Purkinje cell (primary cell): ENCODE measurements at places on chromosomes 12 and 14. TPM values are rescaled to one million over a fixed set of nuclear protein-coding genes. Genes with fewer than 3 reads are reported as not detected.

KRT80 gene
- polyA plus RNA-seq, result not detected in 2 replicates

ACVR1B gene
- polyA plus RNA-seq, result 10.4 and 12.8 TPM in 2 replicates

AMIGO2 gene
- 0.24 and 0.97 TPM in 2 replicates for polyA plus RNA-seq

ERP27 gene
- polyA plus RNA-seq, result not detected in 2 replicates

DPY19L2 gene
- 9.6 and 11.5 TPM in 2 replicates for polyA plus RNA-seq

VRTN gene
- not detected in 2 replicates for polyA plus RNA-seq

ERO1A gene
- polyA plus RNA-seq, result 46.3 and 48.5 TPM in 2 replicates

INHBC gene
- not detected in 2 replicates for polyA plus RNA-seq

OVCH1 gene
- 0.76 and 3.0 TPM in 2 replicates for polyA plus RNA-seq

AP5M1 gene
- polyA plus RNA-seq, result 75.7 and 81.2 TPM in 2 replicates

FAM186B gene
- polyA plus RNA-seq, result 0.24 TPM in 1 of 2 replicates, not detected in the other

TCL1A gene
- polyA plus RNA-seq, result not detected in 2 replicates

JDP2 gene
- polyA plus RNA-seq, result 0.82 and 1.3 TPM in 2 replicates

NPAS3 gene
- 14.6 and 15.9 TPM in 2 replicates for polyA plus RNA-seq

BRMS1L gene
- polyA plus RNA-seq, result 51.5 and 56.9 TPM in 2 replicates

SOAT2 gene
- polyA plus RNA-seq, result not detected in 2 replicates
